ENCODE measurements at places on chromosomes 13 and 19. TPM values are rescaled to one million over a fixed set of nuclear protein-coding genes. Genes with fewer than 3 reads are reported as not detected.

Gene S1PR5
- 3.3 TPM for total RNA-seq

Gene EID2B
- total RNA-seq = 3.4 TPM

Gene JSRP1
- not detected for total RNA-seq

Gene CTXN1
- 7.8 TPM for total RNA-seq

Gene CCL25
- not detected for total RNA-seq

Gene ZNF497
- 0.78 TPM for total RNA-seq

Gene GPR183
- total RNA-seq = 0.07 TPM

Gene SMAD9
- 1.3 TPM for total RNA-seq

Gene ZNF600
- total RNA-seq = 5.8 TPM

Gene CLIP3
- total RNA-seq = 0.28 TPM

Gene ZNF534
- not detected for total RNA-seq

Gene MAU2
- 19.0 TPM for total RNA-seq

Data from airway epithelial cell (primary cell).